ENCODE measurements at places on chromosomes 3 and 15.
A peak's percentile ranks its signal among the peaks of the same experiment; 100 is the strongest.

DNA sequence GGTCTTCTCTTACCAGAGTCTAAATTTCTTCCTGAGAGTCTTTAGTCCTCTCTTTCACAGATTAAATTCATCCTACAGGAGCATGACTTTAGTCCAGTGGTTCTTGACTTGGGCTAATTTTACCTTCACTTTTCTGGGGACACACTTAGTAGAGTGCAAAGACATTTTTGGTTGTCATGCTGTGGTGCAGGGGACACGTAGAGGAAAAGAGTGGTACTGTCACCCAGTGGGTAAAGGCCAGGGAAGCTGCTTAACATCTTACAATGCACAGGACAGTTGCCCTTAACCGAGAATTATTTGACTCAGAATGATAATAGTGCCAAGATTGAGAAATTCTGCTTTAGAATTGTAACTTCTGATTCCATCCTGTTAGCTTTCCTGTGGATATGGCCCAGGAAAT, 772.5 kb upstream of the GRM7 start:
- no peak for DNase-seq

GRCh38 chr3:13748276-13748879, 131.5 kb downstream of the WNT7A start:
- DNase-seq, result no peak

DNA sequence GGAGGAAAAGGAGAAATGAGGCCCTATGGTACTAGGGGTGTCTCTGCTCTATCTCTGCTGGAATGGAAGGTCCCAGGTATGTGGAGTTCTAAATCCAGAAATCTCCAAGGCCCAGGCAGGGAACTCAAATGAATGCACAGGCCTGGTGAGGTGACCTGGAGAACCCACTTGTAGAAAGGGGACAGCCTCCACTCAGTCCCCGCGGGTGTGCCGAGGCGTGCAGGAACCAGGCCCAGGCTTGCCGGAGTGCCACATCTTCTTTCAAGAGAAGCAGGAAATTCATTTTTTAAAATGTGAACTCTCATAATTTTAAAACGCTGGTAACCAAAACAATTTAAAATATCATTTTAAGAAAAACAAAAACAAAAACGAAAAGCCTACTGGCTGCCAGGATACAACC, 32.2 kb upstream of the ADCY5 start:
- DNase-seq, result no peak

DNA sequence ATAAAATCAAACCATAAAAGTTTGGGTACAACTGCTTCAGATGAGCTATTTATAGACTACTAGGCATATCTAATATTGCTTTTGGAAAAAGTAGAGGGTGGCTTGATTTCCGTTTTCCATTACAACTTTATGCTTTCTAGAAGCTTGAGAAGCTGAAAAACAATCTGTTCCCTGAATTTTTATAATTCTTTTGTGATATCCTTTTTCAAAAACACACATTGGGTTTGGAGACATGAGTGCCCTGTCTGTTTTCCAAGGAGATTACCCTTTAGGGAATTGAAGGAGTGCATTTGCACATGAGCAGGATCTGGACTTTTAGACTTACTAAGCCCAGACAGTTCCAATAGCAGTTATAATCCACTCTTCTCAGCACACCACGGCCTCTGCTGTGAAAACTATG, 49.5 kb upstream of the FILIP1L start:
- no peak for DNase-seq

GRCh38 chr3:32414522-32415202, 23.0 kb downstream of the CMTM7 start:
- DNase-seq, result no peak

- DNase-seq, result no peak
These were observed 20.4 kb downstream of the SLC7A14 start for GRCh38 chr3:170565495-170565894.

GRCh38 chr15:43225201-43225949, 4.6 kb upstream of the EPB42 start:
- no peak for DNase-seq

DNA sequence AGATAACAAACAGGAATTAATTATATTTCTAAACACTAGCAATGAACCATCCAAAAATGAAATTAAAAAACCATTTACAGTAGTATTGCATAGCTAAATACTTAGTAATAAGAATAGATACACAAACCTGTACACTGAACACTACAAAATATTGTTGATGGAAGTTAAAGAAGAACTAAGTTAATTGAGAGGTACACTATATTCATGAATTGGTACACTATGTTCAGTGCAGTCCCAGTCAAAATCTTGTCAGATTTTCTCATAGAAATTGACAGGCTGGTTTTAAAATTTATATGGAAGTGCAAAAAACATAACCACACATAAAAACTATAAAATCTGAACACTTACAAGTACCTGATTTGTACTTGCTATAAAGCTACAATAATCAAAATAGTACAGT, 24.4 kb downstream of the PIK3CA start:
- DNase-seq, result no peak

- DNase-seq, result no peak
These were observed 574 bp downstream of the NGRN start for GRCh38 chr15:90266061-90266431.

DNA sequence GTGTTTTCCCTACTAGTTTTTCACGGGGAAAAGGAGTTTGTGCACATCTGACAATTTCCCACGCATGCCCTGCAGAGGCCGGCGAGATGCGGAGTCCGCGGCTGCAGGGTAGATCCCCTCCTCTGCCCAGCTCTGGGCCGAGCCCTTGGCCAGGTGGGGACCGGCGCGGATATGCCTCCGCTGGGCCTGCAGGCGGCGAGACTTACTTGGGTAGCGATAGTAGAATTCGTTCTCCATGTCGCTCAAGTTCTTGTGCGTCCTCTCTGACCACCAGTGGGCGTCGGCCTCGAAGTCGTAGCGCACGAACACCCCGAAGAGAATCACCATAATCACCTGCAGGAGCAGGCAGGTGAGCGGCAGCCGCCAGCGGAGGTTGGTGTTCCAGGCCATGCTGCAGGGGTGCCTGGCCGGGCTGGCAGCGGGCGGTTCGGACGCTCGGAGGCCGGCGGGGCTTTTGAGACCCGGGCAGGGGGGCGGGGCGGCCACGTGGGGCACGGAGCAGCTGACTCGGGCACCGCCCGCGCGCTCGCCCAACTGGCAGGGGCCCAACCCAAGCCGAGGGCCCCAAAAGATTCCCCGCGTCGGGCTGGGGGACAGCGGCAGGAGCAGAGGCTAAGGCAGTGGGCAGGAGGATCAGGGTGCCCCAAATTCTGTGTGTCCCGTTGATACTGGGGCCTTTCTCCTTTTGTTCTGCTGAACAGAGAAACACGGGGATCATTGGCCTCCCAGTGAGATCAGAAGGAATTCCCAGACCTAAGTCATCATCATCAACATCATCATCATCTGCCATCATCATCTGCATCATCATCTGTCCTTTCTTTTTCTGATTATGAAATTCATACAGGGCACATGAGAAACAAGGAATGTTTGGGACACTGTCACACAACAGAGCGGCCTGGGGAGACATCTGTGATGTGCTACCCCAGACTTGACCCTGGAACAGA, at the start of gene RHCG:
Gene RHCG, minus strand, starts transcription at position 429 of the 944 bp plus-strand sequence. Its CDS starts 39 bp downstream, at position 390.
- peak; percentile 74 for DNase-seq

GRCh38 chr3:84165328-84165727, 793.5 kb upstream of the CADM2 start:
- DNase-seq, result no peak

- DNase-seq, result no peak
These were observed 1.7 kb downstream of the P2RY14 start for GRCh38 chr3:151276687-151277042.

GRCh38 chr3:117630885-117631284, 921.3 kb downstream of the TUSC7 start:
- no peak for DNase-seq
